Activated CD4-positive, alpha-beta memory T cell treated with anti-CD3 and anti-CD28 coated beads for 36 hours (primary cell): ENCODE measurements at places on chromosomes 1 and 21.

GRCh38 chr1:28966617-28967016 is 52.2 kb downstream of the EPB41 start:
- no peak for DNase-seq

GRCh38 chr1:108732398-108732797 is 14.1 kb upstream of the STXBP3 start:
- DNase-seq = no peak

DNA sequence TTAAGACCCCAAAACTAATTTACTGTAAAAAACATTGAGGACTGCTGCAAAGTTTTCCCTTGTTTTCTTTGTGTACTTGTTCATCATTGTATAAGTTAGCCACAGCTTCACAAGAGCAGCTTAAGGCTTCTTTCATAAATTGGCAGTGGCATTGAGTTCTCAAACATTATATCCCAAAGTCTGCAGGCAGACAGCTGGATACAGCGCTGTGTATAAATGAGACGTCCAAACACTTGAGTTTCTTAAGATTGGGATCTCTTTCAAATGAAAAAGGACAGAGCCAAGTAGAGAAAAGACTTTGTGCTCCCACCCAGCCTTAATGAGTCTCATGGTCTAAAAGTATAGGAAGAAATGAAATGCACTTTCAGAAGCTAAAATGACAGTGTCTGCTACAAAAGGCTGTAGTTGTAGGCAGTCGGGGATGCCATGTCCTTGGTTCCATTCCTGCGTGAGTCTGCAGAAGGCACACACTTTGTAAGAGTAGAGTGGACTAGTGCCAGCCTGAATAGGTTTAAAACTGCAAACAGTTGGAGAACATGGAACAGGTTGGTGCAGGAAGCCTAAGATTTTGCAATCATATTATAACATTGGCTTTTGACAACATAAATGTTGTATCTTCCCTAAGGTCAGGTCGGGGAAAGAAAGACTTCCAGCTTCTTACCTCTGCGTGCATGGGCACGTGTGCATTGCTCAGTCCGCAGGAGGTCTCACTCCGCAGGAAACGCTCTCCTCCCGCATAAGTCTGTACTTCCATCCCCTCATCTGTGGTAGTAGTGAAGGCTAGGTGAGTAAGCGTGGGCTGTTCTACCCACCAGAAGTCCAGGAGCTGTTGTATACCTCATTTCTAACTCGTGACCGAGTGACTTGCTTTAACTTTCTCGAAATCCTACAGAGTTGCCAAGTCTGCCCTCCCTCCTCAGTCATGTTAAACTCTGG is 94.4 kb downstream of the CD247 start:
- no peak for DNase-seq

- peak; percentile 78 for DNase-seq
Observed at GRCh38 chr1:119711804-119712341, at the start of gene PHGDH. PHGDH (plus strand) TSS chr1:119711934; CDS start chr1:119712023, 89 bp downstream.

- no peak for DNase-seq
Observed at GRCh38 chr1:182213163-182213562, 151.7 kb upstream of the ZNF648 start.

- no peak for DNase-seq
Observed at GRCh38 chr1:24294716-24295371, 24.3 kb upstream of the GRHL3 start.

DNA sequence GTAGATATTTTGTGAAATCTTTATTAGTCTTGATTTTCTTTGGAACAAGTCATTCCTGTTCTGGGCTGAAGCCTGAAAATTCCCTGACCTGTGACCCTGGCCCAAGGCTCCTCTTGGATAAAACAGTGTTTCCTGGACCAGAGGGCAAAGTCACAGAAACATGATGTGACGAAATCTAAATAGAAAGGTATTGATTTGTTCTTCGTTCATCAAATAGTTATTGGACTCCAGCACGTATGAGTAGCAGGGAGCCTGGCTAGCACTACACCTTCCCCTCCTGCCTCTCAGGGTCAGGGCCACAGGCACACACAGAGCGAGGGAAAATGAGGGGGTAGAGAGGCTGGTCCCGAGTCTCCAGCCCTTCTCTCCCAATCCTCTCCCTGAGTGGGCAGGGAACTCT is 1.7 kb upstream of the CLDN14 start:
- no peak for DNase-seq

DNA sequence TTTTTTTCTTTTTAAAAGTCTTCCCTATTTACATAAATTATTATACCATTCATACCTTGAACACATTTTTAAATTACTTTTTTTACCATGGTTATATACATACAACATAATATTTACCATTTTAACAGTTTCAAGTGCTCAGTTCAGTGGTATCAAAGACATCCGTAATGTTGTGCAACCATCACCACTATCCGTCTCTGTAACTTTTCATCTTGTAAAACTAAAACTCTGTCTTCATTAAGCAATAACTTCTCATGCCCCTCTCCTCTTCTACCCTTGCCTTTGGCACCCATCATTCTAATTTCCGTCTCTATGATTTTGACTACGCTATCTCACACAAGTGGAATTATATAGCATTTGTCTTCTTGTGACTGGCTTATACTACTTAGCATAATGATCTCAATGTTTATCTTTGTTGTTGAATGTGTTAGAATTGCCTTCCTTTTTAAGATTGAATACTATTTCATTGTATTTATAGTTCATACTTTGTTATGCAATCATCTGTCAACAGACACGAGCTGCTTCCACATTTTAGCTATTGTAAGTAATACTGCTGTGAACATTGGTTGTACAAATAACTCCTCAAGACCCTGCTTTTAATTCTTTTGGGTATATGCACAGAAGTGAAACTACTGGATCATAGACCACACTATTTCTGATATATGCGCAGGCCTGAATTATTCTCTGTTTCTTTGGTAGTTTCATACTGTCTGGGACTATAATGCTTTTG is 689.5 kb upstream of the NCAM2 start:
- no peak for DNase-seq

- no peak for DNase-seq
Observed at GRCh38 chr1:25185409-25186160, 46.7 kb downstream of the SYF2 start.

GRCh38 chr1:100626397-100626796 is 88.5 kb downstream of the GPR88 start:
- DNase-seq = no peak

GRCh38 chr21:22019766-22020165 is 1021.6 kb downstream of the NCAM2 start:
- no peak for DNase-seq

DNA sequence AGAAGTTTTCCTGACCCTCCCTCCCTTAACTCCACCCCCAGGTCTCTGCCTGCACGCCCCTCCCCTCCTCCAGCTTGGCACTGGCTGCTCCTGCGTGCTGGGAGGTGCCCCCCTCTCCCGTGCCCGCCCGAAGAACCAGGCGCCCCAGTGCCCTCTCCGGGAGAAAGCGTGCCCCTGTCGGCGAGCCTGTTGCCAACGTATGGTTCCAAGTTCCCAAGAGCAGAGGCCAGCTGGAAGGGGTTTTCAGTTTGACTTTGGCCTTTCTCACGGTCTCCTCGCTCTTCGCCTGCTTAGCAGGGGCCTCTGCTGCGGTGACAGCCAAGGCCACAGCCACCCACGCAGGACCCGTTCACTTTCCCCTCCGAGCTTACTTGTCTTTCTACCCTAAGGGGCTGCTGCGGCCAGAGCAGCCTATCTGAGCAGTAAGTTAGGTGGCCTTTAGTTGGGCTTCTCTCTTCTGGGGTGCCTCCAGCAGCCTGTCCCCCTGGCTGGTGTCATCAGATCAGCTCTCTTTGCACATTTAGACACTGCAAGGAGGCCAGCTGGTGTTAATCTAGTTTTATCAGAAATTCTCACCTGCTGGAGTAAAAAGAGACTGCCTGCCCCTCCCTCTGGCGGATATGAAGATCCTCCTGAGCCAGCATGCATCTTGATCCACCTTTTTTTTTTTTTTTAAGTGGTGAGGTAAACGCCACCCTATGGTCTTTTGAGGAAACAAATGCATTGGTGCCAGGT is 1.5 kb downstream of the STUM start:
- peak; percentile 36 for DNase-seq
